Smooth muscle cell of the brain vasculature (primary cell): ENCODE measurements at places on chromosomes 7 and 10.

DNA sequence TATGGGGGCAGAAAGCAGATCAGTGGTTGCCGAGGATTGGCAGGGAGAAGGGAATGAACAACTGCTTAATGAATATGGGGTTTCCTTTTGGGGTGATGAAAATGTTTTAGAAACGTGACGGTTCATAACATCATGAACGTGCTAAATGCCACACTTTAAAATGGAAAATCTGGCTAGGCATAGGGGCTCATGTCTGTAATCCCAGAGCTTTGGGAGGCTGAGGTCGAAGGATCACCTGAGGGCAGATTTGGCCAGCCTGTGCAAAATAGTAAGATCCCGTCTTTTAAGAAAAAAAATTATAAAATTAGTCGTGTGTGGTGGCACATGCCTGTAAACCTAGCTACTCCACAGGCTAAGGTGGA is 3.1 kb downstream of the FAM3C start:
- DNase-seq = no peak

DNA sequence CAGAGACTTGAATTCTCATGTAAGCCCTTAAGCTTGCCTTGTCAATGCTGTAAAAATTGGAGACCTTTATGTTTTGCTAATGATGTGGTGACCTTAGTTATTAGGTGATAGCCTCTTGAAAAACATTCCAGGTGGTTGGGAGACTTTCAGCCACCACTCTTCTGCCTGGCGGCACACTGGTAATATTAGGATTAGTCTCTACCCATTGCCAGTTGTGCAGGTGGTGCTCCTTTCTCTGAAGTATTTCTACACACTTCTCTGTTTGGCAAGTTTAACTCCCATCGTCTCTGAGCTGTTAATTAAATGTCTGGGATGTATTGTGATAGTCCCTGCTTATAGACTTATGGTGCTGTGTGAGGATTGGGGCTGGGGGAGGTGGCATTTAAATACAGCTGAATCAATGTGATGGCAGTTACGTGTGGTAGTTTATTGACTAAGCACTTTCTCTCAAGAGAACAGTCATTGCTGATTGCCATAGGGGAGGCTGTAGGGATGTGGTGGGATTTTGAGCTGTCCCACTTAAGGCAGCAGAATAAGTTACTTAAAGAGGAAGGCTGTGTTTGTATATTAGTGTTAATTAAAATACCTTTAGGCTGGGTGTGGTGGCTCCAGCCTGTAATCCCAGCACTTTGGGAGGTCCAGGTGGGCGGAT is 61.7 kb downstream of the DAGLB start:
- DNase-seq = no peak

DNA sequence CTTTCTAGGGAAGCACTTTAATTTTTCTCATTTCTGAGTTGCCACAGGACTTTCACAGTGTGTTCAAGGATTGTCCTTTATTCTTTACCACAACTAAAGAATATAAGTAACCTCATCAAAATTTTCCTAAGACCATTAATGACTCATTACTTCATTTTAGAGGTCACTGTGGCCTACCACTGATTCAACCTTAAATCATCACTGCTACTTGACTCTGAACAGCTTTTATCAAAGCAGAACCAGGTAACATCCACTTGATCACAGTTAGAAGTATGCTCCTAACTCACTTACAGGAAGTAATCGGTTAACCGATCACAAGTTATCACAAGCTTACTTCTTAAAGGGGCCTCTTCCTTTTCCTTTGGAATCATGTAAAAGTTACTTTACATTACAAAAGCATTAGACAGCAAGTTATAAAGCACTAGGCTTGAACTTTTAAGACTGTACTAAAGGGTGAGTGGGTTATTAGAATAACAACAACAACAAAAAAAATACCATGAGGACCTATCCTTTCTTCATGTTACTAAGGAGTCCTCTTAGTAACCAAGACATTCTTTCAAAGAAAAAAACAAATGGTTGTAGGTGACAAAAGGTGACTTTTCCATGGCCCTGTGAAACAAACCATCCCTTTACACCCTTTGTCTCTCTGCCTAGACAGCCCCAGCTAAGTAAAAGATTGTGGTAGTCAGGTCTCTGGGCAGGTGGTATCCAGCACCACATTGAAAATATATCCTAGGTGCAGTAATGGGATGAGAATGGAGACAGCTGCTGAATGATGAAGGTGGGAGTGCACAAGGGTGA is 40.0 kb upstream of the PDK4 start:
- DNase-seq = no peak

DNA sequence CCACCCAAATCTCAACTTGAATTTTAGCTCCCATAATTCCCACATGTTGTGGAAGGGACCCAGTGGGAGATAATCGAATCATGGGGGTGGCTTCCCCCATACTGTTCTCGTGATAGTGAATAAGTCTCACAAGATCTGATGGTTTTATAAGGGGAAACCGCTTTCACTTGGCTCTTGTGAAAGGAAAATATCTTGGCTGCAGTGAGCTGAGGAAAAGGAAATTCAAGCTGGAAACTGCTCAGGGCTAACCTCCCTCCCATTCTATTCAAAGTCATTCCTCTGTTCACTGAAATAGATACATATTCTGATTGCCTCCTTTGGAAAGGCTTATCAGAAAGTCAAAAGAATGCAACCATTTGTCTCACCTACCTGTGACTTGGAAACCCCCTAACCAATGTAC is 15.8 kb downstream of the CYCS start:
- no peak for DNase-seq

DNA sequence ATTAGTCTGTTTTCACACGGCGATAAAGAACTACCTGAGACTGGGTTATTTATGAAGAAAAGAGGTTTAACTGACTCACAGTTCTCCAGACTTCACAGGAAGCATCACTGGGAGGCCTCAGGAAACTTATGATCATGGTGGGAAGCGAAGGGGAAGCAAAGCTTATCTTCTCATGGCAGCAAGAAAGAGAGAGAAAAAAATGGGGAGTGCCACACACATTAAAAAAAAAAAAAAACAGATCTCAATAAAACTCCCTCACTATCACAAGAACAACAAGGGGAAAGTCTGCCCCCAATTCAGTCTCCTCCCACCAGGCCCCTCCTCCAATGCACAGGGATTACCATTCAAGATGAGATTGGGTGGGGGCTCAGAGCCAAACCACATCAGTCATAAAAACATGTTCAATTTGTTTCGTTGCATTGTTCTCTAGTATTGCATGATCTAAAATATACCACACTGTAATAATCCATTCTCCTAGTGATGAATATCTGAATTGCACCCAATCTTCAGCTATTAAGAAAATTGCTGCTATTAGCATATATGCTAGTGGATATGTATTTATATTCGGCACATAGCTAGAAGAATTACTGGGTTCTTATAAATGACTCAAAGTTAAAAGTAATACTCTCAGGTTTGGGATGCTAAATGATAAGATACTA is 328.9 kb upstream of the KCND2 start:
- no peak for DNase-seq

DNA sequence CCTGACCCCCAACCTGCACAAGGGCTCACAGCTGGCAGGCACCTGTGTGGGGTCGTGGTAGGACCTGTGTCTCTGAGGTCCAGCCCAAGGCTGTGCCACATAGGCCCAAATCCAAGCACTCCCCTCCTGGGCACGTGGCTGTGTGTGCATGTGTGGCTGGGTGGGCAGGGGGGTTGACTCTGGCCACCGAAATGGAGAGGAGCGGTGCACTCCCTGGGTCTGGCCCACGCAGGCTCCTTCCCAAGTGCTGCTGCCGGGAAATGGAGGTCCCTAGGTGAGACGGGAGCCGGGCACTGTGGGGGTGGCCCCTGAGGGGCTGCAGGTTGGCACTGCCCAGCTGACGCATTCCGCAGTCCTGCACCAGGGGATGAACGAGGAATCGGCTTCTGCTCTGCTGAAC is 528.1 kb downstream of the DNAJB6 start:
- no peak for DNase-seq

DNA sequence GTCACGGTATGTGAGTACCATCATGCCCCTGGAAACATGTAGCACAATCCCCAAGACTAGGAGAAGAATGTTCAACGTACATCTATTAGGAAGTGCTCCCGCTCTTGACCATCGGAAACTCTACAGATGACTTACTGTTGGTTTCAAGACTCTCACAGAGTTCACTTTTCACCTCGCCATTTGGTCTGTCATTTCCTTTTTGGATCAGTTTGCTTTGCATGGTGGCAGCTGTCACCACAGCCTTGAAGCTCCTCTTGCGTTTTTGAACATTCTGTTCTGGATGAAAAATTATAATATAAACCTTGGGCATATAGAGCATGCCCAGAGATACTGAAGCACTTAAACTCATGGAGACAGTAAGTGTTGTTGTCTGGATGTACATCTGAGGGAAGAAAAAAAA is 806.8 kb downstream of the GRM8 start:
- no peak for DNase-seq

- no peak for DNase-seq
Measured at GRCh38 chr7:75981453-75982305, 12.7 kb downstream of the TMEM120A start.

DNA sequence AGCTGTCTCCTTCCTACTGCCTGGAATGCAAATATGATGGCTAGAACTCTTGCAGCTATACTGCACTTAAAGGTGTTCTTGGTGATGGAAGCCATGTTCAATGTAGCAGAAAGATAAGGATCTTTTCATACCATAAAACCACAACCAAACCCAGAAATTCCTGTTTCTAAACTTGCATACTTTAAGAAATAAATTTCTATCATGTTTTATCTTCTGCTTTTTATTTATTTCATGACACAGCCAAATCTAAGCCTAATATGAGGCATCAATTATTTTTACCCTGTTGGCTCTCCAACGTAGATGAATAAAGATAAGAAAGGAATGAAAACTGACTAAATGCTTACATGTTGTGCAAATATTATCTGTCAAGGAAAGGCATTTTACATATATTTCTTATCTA is 224.1 kb downstream of the DOCK4 start:
- no peak for DNase-seq

DNA sequence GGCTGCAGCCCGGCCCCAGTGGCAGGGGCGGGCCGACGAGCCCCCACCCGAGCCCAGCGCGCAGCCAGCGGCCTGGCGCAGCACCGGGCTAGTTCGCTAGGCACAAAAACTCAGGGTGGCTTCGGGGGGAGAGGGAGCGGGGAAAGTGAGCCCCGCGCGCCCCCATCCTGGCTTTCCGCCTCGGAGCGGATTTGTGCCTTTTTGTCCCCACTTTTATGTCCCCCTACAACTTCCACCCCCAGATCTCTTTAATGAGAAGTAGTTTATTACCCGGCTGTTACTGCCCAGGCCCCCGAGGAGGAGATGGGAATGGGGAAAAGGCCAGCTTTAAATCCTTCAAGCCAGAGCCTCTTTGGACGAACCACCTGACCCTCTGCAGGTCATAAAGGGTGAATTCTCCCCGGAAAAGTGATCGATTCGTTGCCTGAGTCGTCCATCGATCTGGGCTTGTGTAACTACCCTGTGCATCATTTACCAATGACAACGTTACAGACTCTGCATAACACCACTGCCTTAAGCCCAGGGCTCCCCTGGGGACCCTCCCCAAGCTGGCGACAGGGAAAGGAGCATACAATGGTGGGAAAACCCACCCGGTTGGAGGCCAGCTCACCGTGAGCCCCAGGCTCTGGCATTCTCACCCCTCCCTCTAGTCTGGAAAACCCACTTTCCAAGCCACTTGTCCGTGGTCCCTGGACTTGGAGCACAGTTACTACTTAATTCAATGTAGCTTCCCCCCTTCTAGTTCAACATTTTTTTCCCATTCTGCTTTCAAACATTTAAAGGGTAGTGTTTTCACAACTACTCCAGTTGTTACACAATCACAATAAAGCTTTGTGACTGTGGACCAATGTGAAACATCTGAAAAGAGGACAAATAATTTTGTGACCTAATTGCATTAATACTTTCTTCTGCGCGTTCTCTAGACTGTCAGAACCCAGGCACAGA is 748 bp upstream of the SH3PXD2A start:
- DNase-seq = no peak

DNA sequence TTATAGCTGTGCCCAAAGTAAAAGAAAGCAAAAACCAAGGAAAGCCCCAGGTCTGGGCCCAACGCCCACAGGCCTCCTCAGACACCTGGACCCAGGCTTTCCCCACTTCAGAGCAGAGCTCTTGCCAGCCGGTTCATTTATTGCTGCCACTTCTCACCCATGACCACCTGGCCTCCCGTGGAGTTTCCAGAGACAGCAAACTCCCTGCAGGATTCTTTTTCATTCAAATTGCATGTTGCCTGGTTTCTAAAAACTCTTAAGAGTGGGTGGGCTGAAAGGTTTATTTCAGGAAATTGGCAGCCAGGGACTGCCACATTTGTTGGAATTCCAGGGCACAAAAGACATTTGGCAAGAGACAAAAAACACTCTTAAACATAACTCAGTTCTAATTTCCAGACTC is 4.7 kb downstream of the VOPP1 start:
- DNase-seq = no peak

DNA sequence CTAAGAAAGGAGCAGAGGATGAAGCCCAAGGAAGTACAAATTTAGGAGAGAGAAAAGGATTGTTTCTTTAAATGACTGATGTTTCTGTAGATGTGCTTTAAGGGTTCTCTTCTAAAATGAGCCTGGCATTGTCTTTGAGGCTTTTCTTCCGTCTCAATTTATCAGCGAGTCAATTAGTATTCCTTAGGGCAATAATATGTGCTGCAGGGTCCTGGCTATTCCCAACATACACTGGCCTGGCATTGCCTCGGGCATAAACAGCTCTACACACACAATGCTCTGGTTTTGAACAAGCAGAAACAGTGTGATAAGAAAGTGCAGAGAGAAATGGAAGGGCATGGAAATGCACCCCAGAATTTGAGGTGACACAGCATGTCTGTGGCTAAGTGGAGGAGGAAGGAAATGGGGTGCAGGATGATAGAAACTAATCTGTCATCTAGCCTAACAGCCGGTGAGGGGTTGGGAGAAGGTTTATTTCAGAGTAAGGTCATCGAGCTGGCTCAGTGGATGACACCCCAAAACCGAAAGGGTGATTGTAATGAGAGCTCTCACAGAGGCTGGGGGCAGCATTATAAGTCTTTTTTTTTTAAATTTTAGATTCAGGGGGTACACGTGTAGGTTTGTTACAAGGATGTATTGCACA is 67.5 kb upstream of the ARHGAP21 start:
- DNase-seq = no peak

DNA sequence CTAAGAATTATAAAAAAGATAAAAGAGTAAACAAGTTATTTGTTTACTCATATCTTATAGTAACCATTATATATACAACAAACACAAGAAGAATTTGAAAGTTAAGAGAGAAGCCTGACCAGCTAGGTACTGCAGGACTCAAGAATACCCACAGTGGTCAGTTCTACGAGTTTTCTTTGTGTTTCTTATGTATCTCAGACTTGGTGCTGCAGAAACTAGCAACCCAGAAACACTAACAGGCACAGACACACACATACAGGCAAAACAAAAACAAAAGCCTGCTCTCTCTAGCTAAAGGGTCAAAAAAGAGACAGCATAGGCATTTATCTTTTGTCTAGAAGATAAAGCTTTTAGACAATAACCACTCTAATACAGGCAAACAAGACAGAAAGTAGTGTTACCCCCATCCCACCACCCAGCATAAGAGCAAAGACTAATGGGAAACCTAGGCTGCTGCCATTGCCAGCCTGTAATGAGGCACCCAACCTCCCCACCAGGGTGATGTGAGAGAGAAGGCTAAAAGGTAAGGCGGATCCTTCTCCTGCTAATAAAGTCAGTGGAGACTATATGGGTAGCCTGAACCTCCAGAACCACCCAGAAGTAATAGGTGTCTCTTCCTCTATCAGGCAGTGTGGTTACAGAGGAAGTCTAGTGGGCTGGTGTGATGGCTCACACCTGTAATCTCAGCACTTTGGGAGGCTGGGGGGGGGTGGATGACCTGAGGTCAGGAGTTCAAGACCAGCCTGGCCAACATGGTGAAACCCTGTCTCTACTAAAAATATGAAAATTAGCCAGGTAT is 113.9 kb downstream of the DNAJC1 start:
- DNase-seq = no peak
